ENCODE measurements at places on chromosomes 3 and 15.

GRCh38 chr3:114446600-114446999 lies 152.8 kb downstream of the TIGIT start:
- no peak for DNase-seq

DNA sequence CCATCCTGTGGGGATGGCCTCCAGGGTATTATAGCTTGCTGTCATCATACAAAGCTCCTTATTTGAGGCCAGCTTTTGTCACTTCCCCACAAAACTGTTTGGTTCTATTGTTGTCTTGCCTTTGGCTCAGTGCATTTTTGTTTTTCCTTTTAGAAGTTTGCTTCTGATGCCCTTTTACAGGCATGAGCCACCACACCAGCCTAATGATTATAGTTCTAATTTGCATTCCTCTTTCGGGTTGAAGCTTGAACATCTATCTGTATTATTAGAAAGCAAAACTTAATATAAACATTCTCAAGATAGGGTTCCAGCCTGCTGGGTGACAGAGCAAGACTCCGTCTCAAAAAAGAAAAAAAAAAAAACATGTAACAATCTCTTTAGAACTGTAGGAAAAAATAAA lies 39.8 kb downstream of the SMARCC1 start:
- DNase-seq: no peak

DNA sequence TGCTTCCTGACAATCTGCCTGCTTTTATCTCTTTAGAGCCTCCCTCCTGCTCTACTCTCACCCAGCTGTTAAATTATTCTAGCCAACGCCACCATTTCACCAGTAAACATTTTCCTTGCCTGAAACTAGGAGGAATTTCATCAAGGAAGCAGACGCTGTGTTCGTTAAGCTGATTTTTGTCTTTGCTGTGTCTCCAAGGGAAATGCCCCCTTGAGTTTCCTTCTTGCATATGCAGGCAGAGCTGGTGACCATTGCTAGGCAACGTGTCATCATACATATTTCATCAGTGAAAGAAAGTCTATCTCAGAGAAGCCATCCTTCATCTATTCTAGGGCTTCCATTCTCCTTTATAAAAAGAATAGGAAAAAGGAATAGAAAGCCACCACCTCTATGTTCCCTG lies 87.0 kb upstream of the ST8SIA2 start:
- no peak for DNase-seq

DNA sequence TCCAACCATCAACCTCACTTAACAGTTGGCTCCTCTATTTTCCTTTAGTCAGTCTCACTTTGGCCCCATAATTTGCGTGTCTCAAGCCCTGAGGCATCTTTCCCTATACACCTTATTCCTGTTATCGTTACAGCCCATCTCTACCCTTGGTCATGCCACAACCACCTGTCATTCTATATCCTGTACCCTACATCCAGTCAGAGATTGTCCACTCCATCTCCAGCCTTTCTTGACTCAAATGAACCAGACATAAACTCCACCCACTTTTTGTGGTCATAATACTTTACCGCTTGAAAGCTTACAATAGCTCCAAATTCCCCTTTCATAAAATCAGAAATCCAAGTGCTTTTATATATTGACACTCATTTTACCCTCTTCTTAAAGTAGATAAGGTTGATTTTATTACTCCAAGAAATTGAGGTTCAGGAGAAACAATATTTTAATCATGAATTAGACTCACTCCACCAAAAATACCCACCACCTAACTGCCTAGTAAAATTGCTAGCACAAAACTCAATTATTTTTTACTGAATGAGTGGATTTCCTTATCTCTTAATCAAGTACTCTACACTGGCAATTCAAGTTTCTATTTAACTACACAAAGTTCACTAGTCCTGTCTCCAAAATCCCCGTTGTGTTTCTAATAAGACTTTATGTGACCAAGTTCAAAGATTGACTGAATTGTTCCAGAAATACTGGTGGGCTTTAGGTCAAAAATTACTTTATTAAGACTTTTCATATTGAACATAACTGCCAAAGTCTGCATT lies 9.1 kb downstream of the CCR4 start:
- DNase-seq: no peak

GRCh38 chr15:98872774-98873173 lies 134.8 kb downstream of the PGPEP1L start:
- DNase-seq: no peak

DNA sequence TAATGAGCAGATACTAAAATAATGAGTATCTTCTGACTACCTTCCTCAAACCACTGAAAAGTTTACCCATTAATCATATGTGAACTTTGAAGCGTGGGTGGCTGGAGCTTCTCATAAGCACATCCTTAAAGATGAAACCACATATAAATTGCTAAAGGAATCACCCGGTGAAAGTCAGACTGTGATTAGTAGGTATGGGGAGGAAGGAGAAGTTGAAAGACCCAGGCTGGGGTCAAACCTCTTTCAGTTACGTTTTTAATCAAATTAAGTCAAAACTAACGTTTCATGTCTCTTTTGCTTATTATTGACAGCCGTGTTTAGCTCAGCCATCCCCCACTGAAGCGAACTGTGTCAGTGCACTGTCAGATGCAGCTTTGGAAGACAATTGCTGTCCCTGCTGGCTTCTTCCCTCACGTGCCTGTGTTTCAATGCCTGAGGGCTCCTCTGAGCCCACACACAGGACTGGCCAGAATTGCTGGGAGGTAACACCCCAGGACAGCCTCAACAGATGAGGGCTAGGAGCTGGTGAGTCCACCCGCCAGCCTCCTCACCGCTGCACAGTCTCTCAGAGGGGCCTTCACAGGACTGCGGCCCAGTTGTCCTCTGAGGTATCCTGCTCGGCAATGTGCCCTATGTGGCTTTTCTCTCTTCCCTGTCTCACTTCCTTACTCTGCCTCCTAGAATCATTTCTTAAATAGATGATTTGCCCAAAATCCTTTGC lies 29.3 kb upstream of the SH3BP5 start:
- DNase-seq: no peak

GRCh38 chr3:121750087-121750415 lies 510 bp upstream of the GOLGB1 start:
- DNase-seq: no peak

- DNase-seq: no peak
Measured at GRCh38 chr15:99408236-99409096, 157.2 kb downstream of the LRRC28 start.

DNA sequence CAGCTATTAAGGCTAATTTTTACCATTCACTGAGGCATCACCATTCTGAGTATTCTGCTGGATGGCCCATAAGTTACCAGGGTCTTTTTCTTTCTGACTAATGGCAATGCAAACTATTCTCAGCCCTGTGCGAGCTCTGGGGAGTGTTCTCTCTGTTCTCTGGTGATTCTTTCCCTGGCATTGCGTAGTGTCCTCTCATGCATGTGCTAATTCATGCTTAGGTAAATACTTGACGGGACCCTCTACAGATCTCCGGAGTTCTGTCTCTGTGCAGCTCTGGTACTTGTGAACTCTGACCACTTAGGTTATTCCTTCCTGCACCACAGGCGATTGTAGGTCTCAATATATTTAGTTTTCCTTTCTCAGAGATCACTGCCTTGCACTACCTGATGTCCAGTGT lies 34.8 kb downstream of the UBE2E1 start:
- no peak for DNase-seq

GRCh38 chr3:128858167-128858566 lies 21.3 kb upstream of the ACAD9 start:
- no peak for DNase-seq

DNA sequence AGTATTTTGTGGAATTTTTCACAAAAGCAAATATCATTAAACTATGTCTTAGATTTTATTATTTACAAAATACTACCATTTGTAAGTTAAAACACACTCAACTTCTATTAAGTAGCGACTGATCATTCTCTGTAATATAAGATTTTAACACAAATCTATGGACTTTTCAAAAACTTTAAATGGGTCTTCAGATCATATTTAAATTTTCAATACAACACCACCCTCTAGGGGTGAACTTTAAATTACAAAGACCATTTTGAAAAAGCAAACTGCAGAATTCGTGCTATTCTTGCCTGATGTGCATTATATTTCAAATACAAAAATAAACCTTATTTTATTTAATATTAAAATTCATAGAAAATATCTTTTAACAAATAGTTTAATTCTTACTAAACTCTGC lies 8.2 kb upstream of the VGLL4 start:
- DNase-seq: no peak

DNA sequence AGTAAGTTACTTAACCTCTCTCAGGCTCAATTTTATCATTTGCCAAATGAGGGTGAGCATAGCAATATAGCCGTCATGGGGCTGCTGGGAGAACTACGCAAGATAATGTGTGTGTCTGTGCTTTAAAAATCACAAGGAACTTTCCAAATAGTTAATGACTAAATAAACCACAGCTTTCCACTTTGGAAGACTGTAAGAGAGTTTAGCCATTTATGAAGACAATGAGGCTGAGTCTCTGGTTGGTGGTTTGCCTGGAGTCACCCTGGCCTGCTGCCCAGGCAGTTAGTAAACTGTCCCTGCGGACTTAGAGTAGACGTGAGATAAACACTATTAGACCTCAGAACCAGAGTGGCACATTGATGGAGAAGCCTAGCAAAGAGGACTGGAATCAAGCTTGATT lies 357.7 kb downstream of the CLSTN2 start:
- no peak for DNase-seq

DNA sequence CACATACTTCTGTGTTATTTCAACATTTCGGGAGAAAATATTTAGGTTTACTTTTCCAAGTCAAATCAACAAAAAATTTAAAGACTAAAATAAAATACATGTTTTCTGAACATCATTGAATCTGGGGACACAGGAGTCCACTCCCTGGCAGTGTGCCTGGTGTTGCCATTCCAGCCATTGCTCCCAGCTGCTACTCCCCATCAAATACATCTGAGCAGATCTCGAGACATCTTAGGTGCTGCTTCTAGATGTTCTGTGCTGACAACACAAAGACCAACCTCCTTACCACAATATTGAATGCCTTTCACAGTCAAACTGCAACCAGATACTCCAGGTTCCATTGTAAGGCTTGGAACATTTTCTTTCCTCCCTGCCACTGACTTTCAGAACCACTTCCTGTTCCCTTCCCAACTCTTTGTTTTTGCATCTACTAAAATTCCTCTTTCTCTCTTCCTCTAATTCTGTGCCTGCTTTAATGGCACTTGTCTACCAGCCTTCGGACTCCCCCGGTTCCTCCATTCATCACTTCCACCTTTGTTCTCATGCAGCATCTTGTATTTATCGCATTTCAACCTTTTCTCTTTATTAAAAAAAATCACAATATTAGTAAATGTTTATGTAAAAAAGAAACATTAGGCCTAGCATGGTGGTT lies 81.1 kb upstream of the SLC4A7 start:
- no peak for DNase-seq

DNA sequence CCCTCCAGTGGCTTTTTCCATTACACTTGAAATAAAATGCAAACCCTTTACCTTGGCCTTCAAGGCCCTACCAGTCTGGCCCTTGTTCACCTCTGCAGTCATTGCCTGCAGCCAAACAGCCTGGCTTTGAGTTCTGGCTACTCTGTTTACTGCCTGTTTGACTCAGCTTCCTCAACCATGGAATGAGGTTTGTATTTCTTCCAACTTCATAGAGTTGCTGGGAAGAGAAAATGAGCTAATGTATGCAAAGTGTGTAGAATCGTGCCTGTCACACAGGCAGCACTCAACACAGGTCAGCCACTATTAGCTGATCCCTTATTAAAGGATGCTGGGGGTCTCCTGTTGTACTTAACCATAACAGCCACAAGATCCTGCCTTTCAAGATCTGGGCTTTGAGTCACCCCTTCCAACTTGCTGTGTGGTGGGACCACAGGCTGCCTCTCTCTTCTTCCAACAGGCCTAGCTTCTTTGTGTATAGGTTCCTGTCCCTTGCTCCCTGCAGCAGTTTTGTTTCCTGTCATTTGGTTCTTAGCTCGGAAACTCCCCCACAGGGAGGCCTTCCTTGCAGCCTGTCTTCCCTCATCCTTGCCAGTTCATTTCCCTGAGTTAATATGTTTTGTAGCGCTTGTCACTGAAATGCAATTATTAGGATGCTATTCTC lies 6.4 kb downstream of the MED12L start:
- no peak for DNase-seq

DNA sequence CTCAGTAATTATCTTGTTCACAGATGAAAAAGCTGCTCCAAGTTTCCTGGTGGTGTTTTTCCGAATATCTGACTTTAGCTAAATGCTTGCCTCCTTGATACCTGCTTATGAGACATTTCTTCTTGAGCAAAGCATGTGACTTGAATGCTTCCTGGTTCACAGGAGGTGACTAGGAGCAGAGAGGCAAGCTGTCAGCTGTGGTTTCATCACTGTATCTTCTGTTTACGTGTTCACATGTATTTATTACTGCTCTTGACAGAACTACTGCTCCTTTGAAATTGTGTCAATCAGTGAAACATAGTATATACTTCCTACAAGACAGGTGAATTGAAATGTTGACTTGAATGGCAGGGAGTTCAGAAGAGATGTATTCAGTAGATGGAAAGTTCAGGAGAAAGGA lies 8.9 kb upstream of the SPPL2A start:
- DNase-seq: no peak

DNA sequence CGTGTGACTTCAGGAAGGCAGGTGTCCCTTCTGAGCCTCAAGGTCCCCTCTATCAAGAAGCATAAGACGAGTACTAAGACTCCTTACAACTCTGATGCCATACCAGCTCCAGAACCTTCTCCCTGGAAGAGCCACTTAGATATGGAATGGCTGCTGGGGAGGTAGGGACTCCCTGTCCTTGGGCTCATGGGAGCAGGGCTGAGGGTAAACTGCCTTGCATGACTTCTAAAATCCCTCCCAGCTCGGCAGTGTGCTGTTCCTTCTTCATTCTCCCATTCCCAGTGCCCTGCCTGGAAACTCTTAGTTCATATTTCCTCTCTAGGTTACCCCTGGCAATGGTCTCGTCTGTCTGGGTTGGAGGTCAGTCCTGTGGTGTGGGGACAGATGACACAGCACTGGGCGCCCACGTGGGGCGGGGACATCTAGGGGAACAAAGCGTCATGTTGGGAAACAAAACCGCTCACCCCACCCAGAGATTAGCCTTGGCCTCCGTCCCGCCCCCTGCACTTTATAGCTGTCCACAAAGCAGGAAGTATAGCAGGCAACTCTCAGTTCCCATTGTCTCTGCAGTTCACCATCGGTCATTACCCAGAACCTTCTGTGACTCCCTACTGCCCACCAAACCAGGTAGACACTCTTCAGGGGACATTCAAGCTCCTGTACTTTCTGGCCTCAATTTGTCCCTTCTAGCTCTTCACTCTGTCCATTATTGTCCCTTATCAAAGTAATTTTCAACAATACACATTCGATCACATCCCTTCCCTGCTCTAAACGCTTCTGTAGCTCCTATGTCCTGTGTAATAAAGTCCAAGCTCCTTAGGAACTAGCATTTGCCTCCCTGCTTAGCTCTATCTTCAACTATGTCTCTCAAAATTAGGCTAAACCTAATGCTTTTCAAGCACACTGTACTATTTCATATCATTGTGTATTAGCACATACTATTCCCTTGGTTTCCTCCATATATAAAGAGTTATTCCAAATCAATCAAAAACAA lies 73.8 kb downstream of the IQSEC1 start:
- DNase-seq: peak; percentile 40

DNA sequence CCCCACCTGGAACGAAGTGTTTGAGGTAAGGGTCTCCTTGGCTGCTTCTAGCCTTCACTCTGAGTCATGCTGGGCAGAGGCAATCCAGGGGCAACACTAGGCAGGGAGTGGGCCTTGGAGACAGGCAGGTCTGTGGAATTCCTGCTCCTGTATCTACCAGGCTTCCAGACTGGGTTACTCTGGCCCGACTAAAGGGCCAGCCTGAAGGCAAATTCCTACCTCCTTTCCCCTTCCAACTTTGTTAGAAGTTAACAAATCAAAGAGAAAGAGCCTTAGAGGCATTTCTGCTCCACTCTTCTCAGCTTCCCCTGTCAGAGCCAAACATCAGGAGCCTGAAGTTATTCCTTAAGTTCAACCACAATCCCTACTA lies 30.1 kb downstream of the ESYT3 start:
- no peak for DNase-seq

Measured in RWPE2 (cell line).